GM19239 (cell line): ENCODE measurements at places on chromosomes 5 and 9.

GRCh38 chr5:1853531-1853930 lies 29.2 kb downstream of the IRX4 start:
- DNase-seq = no peak

DNA sequence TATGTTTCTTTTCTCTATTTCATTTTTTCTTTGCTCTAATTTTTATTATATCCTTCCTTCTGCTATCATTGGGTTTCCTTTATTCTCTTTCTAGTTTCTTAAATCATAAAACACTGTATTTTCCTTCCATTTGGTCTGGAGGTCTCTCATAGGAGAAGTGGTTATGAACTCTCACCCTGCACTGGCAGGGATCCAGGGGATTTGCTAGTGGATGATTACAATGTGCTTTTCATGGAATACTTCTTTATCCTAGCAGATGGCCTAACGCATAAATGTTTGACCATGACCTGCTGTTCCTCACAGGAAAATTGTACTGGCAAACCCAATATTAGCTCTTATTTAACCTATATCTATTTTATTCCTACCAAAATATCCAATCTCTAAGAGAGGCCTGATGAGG lies 31.5 kb upstream of the SGCD start:
- DNase-seq = no peak

- no peak for DNase-seq
Observed at GRCh38 chr5:40198736-40199135, 481.0 kb upstream of the PTGER4 start.

- DNase-seq = no peak
Observed at GRCh38 chr9:74942801-74943200, 9.9 kb downstream of the C9orf40 start.

GRCh38 chr5:155686131-155686530 lies 640.8 kb upstream of the SGCD start:
- DNase-seq = no peak

GRCh38 chr9:135269912-135270830 lies 182.7 kb downstream of the OLFM1 start:
- DNase-seq = no peak

DNA sequence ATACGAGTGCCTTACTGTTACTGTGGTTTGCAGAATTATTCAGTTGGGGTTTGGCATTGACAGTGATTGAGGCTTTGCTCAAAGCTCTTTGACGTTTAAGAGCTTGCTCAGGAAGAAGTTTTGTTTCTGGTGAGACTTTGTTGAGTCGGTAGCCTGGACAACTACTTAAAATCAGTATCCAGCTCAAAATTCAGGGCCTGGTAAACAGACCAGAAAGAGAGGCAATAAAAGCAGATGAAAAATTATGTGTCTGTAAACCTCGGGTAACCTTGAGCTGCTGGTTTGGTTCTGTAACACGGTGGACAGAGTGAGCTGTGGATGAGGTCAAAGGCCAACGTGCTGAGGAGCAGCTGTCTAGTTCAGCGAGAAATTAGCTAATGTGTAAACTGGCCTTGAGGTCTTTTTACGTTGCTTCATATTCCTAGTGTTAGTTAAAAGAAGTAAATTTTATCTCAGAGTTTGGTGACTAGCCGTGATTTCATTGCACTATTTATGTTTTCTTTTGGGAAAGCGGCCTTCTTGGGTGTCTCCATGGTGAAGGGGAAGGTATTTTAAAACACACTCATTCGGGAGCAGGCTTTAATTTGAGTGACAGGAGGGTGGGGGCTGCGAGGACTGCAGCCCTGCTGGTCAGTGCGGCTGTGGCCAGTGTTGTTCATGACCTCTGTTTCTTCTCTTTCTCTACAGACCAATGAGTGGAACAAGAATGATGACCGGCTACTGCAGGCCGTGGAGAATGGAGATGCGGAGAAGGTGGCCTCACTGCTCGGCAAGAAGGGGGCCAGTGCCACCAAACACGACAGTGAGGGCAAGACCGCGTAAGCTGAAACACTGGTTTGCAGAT lies 82.0 kb upstream of the TTC23L start:
- no peak for DNase-seq

DNA sequence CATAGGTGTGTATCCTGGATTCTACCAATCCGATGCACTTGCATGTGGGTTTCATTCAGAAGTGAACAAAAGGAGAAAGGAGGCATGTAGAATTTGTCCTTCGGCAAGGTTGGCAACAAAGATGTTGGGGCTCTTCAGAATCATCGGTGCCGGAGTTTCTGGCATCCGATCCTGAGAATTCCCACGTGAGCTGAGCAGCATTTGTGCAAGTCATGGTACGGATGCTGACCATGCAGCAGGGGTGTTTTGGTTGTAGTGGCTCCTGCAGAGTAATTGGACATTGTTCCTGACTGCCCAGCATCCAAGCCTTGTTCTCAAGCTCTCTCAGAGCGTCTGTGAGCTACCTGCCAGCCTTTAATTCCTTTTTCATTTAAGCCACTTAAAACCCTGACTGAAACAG lies 19.0 kb upstream of the POC5 start:
- DNase-seq = no peak
